NCI-H1092 (cell line): ENCODE measurements at places on chromosomes 6 and 20.

GRCh38 chr6:143621876-143622605 lies 55.7 kb upstream of the PHACTR2 start:
- DNase-seq: no peak

GRCh38 chr20:7841971-7842310 lies 98.3 kb downstream of the HAO1 start:
- no peak for DNase-seq

DNA sequence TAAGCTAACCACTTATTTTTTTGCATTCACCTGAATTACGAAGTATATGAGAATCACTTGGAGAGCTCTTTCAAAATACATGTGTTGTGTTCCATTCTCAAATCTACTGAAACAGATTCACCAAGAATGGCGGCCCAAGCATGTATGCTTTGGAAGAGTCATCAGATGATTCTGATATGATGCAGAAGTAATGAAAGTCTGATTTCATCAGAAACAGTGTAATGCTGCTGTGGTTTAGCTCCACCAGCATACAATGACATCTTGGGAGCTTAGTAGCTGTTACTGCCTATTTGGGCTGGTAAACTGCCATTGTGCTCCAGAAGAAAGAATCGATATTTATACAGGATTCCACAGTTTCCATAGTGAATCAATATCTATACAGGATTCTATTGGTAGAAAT lies 52.9 kb downstream of the UBR2 start:
- no peak for DNase-seq

DNA sequence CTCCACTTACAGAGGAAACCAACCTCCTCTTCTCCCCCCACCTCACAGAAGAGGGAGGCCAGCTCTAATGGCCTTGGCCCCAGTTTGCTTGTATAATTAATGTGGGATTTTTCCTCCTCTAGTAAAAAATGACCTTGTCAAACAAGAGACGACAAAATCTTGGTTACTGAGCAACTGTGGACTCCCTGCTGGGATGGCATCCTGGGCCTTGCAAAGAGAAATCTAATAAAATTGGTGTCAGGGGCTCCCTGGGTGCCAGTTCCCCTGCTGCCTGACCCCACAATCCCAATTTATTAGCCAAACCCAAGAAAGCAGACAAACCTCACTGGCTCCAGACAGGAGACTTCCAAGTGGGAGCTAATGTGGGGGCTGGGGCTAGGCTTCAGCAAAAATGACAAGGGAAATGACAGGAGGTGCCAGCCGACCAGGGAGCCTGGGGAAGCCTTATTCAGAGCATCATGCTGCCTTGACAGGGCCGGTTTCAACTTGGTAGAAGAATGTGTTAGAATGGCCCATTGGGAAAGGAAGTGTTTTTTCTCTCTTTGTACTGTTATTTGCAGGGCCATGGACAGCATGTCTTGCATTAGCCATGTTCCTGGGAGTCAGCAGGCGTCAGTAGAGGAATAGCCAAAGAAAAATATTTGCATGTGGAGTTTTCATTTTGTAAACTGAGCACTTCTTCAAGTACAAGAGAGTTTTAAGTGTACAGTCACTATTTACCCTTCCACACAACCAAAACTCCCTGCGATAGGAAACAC lies 816.9 kb downstream of the DHX35 start:
- DNase-seq: no peak

DNA sequence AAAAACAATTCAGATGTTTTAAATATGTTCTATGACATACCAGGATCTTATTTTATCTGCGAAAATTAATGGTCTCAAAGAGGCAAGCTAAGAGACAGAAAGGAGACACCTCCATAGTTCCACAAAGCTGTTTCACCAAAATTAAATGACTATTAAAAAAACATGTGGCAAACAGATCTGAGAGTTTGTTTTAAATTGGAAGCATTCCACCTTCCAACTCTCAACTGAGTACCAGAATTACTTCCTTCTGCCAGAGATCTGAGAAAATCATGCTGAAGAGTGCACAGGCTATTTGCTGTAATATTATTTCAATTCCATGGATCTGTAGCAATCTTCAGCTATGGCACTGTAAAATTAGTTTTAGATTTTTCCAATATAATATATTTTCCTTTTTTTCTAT lies 669.5 kb upstream of the MARCKS start:
- DNase-seq: no peak

- no peak for DNase-seq
Measured at GRCh38 chr6:37160922-37161778, 8.8 kb upstream of the PIM1 start.

DNA sequence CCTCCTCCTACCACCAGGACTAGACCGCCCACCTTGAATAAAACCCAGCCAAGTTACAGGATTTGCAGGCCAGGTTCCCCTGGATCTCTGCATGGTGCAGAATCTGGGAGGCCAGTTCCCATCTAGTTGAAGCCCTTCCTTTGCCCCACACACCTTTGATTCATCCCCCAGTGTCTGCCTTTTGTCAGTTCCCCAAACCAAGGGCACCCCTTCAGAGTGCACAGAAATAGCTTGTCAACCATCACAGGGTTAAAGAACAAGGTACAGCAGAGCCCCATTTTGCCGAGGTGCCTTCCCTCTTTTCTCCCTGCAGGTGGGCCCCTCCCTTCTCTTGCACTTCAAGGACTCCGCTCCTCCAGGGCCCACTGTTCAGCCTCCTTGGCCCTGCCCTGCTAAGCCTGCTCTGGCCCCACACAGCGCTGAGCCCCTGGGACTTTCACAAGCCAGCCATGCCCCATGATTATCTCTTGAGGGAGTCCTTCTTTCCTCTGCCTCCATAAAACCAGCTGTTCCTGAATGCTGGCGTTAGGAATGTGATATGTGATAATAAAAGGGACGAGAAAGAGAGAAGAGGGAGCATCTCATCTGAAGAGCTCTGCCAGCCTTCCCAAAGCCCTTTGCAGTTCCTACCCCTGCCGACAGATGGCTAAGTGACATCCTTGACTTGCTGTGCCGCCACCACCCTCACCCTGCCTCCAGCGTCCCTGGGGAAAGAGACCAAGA lies 280.3 kb downstream of the CDC5L start:
- no peak for DNase-seq

DNA sequence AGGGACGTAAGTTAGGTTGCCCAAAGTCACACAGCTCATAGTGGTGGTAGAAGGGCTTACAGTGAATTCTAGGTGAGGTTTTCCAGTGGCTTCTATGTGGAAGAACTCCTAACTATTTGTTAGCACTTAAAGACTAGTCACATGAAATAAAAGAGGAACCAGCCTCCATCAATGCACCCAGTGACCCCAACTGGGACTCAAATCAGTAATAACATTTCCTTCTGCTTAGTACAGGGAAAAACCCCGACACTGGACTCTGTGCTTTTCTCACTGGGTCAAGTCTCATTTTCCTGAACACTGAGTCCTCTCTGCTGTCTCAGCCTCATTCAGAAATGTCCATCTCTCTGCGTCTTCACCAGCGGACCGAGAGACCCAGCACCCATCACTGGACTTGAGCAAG lies 89.2 kb downstream of the SLC22A23 start:
- no peak for DNase-seq

DNA sequence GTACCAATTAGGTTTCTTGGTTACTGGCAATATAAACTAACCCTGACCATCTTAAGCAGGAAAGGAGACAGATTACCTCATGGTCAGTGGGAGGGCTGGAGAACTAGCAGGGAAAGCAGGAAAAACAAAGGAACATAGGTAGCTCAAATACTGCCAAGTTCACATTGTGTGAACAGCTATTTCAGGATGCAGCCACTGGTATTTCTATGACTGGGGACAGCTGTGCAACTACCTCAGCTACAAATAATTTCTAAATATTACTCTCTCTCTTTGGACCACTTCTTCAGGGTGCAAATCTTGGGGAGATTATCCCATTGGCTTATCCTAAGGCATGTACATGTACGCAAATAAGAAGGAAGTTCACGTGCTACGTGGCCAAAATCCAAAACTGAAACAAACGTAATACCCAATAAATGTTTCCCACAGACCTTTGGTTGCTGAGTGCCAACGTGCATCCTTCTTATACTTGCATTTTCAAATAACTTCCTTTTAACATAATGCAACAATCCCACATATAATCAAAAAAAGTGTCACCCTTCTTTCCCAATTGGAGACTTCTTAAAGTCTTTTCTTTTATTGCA lies 180.9 kb downstream of the PHF3 start:
- no peak for DNase-seq

DNA sequence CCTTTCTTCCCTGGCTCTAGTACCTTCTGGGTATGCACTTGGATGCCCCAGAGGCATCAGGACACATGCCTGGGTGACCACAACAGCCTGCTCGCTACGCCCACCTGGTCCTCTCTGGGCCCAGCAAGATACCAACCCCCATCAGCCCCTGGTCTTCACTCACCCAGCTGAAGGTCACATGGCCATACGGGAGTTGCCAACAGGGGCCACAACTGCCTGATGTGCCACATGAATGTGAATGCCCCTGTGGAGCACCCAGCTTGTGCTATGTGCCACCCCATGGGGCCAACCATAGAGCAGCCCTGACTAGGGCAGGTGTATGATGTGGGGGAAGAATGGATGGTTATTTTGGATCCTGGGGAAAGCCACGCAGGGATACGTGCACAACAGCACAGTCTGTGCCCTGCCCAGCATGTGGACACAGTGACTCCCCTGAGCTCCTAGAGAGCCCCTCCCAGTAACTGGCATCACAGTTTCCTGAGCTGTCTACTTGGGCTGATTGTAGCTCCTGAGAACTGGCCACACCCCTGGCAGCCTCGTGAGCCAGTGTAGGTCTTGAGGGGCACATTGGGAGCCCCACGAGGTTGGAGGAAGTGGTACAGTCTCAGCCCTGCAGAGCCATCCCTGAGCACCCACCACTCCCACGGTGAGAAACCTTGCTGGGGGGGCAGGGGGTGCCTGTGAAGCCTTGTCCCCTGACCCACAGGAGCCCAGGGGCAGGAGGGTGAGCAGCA lies 10.5 kb upstream of the PCMTD2 start:
- DNase-seq: no peak

- DNase-seq: no peak
Measured at GRCh38 chr6:149334201-149334600, 16.7 kb downstream of the TAB2 start.

- DNase-seq: no peak
Measured at GRCh38 chr6:80728830-80729229, 622.4 kb downstream of the BCKDHB start.

- DNase-seq: no peak
Measured at GRCh38 chr6:52620906-52621190, 44.0 kb upstream of the TRAM2 start.

- DNase-seq: no peak
Measured at GRCh38 chr6:151002491-151002935, 137.0 kb downstream of the MTHFD1L start.

DNA sequence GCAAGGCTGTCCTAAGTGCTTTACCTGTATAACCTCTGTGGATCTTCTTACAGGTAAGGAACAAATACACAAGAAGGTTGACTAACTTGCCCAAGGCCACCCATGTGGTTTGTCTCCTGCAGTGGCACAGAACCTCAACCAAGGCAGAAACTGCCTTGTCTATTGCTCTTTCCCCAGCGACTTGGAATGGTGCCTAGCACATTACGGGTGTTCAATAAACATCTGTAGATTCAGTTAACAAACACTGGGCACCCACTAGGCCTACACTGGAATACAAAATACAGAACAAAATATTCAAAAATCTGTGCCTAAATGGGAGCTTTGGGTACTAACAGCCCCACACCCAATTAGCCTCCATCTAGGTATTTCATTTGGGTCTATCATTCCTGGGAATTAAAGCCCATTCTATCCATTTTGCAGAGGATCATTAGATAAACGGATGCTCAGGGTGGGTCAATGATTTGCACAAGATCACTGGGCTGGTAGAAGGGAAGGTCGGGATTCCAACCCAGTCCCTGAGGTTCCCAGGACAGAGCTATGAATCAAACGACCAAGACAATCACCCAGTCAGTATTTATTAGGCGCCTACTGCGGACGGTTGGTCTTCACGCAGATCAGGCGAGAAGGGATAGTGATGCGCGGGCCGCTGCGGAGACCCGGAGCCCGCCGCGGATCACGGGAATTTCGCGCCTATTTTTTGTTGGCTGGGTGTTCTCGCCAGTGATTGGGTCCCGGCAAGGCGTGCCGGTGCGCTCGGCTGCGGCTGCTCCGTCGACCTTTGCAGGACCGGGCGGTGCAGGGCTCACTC lies at the start of gene STK35:
TSS of gene STK35 (plus strand) at position 771 of the 808 bp plus-strand sequence. CDS start 55 bp downstream, outside the sequence.
- DNase-seq: peak; percentile 44

DNA sequence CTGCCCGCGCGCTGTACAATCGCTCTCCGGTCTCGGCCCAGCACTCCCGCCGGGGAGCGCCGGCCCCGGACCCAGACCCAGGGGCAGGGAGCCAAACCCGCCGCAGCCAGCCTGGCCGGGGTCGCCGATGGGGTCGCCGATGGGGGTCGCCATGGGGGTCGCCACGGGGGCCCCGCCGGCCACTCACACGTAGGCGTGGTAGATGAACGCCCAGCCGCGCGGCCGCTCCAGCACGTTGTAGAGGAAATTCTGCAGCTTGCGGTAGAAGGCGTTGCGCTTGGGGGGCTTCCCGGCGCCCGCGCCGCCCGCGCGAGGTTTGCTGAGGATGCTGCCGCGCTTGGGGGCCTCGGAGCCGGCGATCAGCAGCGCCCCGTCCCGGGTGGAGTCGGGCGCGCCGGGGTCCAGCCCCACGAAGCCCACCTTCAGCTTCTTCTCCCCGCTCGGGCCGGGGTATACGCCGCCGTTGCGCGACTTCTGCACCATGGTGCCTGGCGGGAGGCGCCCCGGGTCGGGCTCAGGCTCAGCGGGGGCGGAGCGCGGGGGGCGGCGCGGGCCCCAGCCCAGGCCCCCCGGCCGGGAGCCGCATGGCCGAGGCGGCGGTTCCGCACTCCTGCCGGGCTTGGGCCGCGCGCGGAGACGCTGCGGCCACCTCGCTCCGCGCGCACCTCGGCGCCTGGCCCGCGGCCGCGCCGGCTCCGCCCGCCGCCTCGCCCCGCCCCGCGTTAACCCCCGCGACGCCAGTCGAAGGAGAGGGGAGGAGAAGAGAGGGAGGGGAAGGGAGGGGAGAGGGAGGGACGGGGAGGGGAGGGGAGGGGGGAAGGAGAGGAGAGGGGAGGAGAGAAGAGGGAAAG lies at the start of gene KCNQ2:
TSS of gene KCNQ2 (minus strand) at position 675 of the 851 bp plus-strand sequence. CDS start at position 483, 192 bp downstream.
- no peak for DNase-seq

DNA sequence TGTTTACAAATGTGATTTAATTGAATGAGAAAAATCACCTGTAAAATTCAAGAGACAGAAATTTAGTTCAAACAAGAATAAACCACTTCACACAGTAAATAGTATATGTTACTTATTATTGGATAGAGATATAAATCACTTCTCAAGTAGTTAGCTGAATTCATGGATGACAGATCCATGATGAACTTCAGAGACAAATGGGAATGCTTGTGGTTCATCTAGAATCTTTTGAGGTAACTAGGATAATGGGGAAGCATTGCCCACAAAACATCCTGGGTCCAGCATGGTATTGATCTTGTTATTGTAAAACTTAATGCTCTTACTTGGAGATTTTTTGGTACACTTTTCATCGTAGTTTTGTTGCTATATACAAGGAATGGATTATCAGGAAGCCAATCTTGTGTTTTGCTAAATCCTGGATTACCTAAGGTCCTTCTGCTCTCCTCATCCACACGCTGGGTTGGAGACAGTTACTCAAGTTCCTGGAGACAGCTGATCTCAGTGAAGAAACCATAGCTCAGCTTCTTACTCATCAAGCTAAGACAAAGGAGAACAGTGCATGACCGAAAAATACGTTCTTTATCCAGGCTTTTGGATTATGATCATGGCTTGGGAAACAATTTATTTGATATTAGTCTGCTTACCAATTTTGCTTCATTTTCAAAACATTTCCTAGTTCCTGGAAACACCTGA lies 142.5 kb upstream of the PREP start:
- no peak for DNase-seq

- DNase-seq: no peak
Measured at GRCh38 chr20:24634855-24635254, 165.4 kb downstream of the SYNDIG1 start.
